Stimulated activated CD4-positive, alpha-beta T cell treated with anti-CD3 and anti-CD28 coated beads, Interleukin-4, amount 100 ng/mL, for 1 hour (primary cell): ENCODE measurements at places on chromosomes 3 and 15.

- DNase-seq, result no peak
These were observed 1.9 kb downstream of the CCDC12 start for GRCh38 chr3:46974421-46975171.

DNA sequence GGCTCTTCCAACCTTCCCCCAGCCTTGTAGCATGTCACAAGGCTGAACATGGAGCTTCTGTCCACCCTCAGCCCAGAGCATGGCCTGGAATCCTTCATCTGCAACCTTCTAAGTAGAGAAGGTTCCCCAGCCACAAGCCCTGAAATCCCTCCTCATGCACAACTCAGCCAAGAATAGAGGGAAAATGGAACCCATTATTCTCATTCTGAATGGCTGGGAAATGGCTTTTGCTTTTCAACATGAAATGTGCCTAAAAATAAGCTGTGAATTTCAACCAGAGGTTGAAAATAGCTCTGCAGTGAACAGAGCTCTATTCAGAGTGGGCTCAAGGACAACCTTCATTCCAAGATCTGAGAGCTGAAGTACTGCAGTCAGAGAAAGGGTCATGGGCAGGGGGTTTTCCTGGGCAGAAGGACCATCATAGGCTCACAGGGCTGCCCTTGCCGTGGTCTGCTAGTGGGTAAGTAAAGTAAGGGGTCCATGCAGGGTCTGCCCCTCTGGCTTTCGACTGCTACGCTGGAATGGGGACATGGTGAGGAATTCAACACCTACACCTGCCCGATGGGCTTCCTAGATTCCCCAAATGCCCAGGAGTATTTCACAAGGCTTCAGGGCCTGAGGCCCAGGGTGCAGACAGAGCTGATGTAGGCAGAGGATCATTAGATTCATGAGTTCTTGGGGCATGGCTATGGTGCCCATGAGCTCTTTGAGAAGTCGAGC, 35.9 kb downstream of the POC1A start:
- DNase-seq, result no peak

DNA sequence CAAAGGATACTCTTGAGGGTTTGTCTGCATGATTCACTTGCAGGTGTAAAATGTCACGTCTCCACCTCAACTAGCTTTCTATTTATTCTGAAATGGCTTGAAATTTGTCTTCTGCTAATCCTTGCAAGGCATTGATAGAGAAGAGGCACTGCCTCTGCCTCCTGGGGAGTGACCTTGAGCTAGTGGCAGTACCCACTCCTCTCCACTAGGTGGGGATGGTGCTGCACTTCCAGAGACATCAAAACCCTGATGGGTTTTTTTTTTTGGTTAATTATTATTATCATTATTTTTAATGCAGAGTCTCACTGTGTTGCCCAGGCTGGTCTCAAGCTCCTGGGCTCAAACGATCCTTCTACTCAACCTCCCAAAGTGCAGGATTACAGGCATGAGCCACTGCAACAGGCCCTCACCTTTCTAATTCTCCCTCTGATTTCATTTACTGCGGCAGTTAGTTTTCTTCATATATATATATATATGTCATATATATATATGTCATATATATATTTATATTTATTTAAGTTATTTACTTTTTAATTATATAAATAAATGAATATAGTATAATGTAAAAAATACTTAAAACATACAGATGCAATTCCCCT, 117.6 kb upstream of the EIF1B start:
- DNase-seq, result peak; percentile 57

GRCh38 chr15:58124585-58124984, 13.6 kb upstream of the AQP9 start:
- DNase-seq, result no peak
